Amniotic stem cell (primary cell): ENCODE measurements at places on chromosomes 12 and 14.
A peak's percentile ranks its signal among the peaks of the same experiment; 100 is the strongest.

- no peak for DNase-seq
Measured at GRCh38 chr14:26719514-26719913, 121.7 kb upstream of the NOVA1 start.

GRCh38 chr12:85695097-85695715 lies 141.0 kb downstream of the RASSF9 start:
- DNase-seq: no peak

- DNase-seq: no peak
Measured at GRCh38 chr14:24388474-24389179, 10.2 kb upstream of the NYNRIN start.

DNA sequence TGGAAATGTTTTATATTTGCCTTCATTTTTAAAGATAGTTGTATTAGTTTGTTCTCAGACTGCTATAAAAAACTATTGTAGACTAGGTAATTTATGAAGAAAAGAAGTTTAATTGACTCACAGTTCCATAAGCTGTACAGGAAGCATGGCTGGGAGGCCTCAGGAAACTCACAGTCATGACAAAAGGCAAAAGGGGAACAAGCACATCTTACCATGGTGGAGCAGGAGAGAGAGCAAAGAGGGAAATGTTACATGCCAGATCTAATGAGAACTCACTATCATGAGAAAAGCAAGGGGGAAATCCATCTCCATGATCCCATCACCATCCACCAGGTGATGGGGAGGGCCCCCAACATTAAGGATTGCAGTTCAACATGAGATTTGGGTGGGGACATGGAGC lies 35.5 kb upstream of the UNC79 start:
- no peak for DNase-seq

- peak; percentile 51 for DNase-seq
Measured at GRCh38 chr12:45336762-45337596, 121.1 kb downstream of the ANO6 start.

GRCh38 chr12:83954071-83954789 lies 958.4 kb downstream of the SLC6A15 start:
- DNase-seq: no peak

GRCh38 chr12:18595412-18595811 lies 142.4 kb downstream of the PLCZ1 start:
- no peak for DNase-seq

GRCh38 chr14:55689981-55690871 lies 110.2 kb downstream of the KTN1 start:
- DNase-seq: no peak

DNA sequence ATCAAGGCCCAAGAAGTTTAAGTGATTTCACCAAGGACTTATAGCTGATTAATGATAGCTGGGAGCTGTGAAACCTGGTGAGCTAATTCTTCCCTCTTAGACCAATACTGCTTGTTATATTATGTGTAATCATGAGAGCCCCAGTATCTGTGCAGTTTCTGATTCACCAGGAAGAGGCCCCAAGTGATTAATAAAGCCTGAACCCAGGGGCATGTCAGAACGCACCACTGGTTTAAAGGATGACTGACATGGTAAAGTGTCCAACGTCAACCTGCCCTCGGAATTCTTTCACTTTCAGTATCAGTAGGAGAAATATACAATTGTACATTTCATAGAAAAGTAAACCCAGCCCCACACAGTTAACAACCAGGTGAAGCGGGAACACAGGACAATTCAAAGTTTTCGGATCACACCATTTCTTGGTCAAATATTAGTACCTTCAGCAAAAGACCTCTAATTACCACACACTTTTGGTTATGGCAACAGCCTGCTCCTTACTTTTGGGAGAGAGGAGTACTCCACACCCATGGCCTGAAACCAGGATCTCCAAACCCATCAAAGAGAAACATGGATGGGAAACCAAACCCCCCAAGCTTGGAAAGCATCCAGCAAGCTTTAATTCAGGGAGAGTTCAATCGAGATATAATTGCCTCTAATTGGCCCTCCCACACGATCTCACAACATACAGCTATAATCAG lies 28.5 kb downstream of the TMCC3 start:
- DNase-seq: no peak

DNA sequence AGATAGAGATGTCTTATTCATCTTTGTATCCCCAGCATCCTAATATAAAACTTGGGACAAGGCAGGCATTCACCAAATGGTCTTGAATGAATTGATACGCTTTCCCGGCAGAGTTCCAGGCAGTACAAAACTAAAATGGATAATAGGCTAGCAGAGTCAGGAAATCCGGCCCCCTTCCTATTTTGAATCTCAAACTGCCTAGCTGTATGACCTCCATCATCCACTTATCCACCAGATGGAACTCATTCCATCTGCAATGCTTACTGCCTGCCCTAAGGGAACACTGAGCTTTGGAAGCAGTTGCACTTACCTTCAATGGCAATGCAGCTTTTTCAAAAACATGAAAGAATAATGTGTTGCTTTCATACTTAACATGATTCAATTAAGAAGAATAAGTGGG lies 43.4 kb downstream of the BDKRB1 start:
- DNase-seq: no peak

GRCh38 chr12:31568498-31568897 lies 22.4 kb downstream of the DENND5B start:
- no peak for DNase-seq

- DNase-seq: no peak
Measured at GRCh38 chr12:15497671-15498292, 175.5 kb downstream of the PTPRO start.

DNA sequence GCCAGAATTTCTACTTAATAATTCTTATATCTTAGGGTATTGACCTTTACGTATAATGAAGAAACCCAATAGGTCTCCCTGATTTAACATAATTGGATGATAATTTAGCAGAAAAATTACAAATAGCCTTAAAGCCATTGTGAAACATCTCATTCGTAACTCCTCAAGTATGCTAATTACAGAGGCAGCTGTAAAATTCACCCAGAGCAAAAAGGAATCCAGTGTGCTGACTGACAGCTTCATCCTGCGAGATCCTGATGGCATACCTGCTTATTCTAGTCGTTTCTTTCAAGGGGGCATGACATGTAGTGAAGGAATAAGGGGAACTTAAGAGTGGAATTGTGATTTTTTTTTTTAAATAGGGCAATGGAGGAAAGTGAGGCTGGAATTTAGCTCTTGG lies 291.5 kb downstream of the FUT8 start:
- no peak for DNase-seq

DNA sequence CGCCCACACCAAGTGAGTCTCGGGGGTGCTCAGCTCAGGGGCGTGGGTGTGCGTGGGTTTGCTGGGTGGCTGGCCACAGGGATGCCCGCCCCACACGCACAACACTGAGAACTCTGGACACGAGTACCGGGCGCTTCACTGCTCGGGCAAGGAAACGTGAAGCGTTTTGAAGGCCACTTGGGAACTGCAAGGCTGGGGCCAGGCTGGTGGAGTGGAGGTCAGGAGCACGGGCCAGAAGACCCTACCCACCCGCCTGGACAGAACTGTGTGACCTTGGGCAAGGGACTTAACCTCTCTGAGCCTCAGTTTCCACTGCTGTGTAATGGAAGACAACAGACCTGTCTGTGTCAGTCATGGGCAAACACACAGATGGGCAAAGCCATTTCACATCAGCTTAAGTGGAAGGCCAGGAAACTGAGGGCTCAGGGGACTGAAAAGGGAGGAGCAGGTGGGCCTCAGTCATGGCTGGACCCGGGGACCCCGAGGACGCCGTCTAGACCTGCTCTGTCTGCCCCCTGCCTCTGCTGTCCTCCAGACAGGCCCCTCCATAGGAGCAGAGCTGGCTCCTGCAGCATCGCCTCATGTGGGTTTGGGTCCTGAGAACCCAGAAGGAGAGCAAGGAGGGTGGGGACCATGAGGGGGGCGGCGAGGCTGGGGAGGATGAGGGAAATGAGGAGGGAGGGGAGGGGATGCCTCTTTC lies 52.5 kb downstream of the ADGRD1 start:
- no peak for DNase-seq

DNA sequence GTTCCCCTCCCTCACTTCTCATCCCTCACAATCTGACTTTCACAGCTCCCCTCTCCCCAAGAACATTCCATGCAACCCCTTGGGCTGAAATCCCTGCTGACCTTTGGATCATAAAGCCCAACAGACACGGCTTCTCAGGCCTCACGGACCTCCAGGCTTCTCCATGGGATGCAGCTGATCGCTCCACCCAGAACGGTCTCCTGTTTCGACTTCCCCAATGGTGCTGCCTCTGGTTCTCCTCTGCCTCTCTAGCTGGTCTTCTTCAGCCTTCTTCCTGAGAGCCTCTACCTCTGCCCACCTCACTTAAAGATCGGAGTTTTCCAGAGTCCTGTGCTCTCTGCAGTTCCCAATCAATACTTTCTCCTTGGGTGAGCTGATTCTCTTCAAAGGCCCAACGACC lies 17.8 kb upstream of the PRMT8 start:
- DNase-seq: no peak

DNA sequence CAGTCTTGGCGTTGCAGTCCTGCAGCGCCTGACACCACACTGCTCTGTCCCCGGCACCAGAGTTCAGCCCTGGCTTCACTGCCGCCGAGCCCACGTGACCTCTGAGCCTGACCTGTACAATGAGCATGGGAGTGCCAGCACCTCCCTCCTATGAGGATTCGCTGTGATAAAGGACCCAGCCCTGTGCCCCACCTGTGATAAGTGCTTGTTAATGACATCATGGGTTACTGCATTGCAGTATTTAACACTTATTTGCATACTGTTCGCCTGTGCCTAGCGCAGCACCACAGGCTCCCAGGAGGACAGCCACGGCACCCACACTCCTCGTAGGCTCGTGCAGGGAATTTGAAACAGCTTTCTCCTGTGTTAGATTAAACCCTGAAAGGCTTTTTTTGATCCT lies 118.2 kb upstream of the GSC start:
- DNase-seq: no peak

GRCh38 chr14:50955373-50956043 lies 11.2 kb upstream of the PYGL start:
- peak; percentile 91 for DNase-seq

DNA sequence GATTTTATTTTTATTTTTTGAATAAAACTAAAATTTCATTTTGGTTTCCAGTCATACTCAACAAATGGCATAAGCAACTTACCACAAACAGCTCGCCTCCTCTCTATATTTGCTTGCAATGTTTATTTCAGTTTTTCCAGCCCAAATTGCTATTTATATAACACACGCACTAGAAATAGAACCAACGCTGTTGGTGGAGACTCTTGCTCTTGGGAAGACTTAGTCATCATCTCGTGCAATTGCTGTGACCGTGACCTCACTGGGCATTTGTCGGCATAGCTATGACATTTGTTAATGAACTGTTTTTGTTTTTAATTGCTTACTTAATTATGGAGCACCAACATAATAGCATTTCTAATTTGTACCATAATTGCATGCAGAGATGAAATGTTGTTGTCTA lies 153.1 kb upstream of the OTX2 start:
- DNase-seq: no peak

GRCh38 chr12:77609016-77609415 lies 221.7 kb upstream of the NAV3 start:
- DNase-seq: no peak

DNA sequence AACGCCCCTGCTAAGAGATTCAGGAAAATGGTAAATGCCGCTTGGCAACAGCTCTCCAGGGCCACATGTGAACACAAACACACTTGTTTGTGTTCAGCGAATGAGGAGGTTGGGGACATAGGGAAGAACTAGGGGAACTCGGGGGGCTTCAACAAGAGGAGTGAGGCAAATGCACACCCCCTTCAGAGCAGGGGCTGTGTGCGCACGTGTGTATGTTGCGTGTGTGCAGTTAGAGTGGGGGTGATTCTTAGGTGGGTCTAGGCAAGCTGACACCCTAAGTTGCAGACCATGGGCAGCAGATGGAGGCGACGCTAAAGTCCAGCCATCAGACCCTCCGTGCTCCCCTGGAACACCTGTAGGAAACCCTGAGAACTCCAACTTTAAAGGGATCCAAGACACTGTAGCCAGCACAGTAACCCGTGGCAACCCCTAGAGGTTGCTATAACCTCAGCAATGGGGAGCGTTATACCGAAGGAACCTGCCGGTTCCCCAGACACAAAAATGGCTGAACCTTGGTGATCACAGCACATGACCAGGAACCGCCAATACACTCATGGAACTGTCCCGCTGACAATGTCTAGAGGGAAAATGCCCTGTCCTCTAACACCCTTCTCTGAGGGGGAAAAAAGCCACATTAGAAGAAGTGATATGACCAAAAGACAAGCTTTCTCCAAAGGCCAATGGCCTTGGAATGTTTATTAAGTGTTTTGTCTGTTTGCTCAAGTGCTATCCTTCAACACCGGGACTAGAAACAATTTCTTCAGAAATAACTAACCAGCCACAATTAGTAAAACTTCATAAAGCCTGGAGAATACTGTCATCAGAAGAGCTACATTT lies 86.5 kb upstream of the CEP83 start:
- DNase-seq: no peak

DNA sequence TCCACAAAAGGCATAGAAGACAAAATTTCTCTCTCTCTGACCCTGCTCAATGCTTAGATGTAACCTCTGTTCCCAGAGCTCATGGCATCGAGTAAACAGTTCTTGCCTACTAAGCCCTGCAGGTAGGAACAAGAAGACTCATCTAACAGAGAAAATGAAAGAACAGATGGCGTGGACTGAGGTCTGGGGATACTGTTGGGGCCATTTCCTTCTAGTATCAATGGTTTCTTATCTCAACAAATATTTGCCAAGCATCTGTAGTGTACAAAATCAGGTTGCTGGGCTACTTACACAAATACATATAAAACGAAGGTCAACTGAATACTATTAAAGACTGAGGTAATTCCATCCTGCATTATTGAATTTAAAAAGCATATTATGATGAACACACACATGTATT lies 93.3 kb downstream of the RIMBP2 start:
- no peak for DNase-seq

GRCh38 chr12:123346946-123347345 lies 17.7 kb downstream of the SBNO1 start:
- no peak for DNase-seq

- no peak for DNase-seq
Measured at GRCh38 chr12:49750027-49750995, 9.0 kb downstream of the TMBIM6 start.

- no peak for DNase-seq
Measured at GRCh38 chr14:65444230-65444629, 31.7 kb downstream of the FUT8 start.

DNA sequence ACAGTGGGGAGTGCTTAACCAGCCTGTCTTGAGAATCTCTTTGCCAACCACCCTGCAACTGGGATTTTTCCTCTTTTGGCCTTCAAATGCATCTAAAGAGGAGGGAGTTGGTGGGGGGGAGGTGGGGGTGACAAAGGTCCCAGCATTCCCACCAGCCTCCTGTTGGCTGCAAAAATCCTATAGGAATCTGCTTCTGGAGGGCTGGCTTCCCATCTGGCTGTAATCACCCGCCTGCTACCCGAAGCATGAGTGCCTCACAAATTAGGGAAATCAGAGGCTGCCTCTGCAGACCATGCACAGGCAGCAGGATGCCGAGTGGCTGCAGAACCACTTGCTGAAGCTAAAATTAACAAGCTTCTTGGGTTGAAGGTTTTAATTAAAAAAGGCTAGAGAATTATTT lies 73.9 kb upstream of the WSCD2 start:
- no peak for DNase-seq

- DNase-seq: no peak
Measured at GRCh38 chr14:101495827-101496775, 65.2 kb upstream of the DIO3 start.

GRCh38 chr12:53695152-53696145 lies 19.6 kb upstream of the ATP5MC2 start:
- peak; percentile 38 for DNase-seq

GRCh38 chr12:24600551-24600950 lies 348.4 kb downstream of the BCAT1 start:
- no peak for DNase-seq

- no peak for DNase-seq
Measured at GRCh38 chr12:64670919-64671639, 60.8 kb downstream of the RASSF3 start.

- DNase-seq: no peak
Measured at GRCh38 chr12:45304514-45305178, 88.8 kb downstream of the ANO6 start.
